NCI-H187 (cell line): ENCODE measurements at places on chromosomes 1 and 21.

DNA sequence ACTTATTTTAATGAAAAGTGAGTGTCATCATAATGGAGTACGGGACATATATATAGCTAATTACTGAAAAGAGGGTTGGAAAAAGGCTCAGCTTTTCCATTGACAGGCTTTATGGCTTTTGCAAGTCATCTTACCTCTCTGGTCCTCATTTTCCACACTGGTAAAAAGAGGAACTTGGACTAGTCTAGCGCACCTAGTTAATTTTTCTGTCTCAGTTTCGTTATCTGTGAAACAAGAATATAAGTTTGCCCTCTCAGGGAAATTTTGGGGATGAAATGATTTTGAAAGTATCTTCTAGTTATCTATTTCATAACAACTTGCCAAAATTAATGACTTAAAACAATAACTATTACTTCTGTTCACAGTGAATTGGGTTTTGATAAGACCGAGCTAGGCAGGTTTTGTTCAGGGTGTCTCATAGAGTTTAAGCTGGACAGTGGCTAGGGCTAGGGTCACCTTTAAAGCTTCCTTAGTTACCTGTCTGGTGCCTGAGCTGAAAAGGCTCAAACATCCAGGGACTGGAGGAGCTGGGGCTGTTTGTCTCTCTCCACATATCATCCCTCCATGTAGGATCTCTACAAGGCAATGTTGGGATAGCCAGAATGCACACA, 91.7 kb downstream of the TYW3 start:
- DNase-seq, result no peak

DNA sequence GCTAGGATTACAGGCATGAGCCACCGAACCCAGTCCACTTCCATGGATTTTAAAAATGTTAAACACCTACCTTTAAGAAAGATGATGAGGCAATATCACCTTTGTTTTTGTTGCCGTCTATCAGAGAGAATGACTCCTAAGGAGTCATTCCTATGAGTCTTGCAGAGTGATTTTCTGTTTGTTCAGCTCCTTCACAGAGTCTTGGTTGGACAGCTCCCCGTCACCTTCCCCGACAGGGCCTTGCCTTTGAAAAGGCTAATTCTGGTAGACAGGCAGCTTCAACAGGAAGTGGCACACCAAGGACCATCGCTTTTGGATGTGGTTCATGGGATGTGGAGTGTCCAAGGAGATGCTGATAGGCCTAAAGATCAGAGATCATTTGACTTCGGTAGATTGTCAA, 17.5 kb downstream of the ZBTB18 start:
- no peak for DNase-seq

DNA sequence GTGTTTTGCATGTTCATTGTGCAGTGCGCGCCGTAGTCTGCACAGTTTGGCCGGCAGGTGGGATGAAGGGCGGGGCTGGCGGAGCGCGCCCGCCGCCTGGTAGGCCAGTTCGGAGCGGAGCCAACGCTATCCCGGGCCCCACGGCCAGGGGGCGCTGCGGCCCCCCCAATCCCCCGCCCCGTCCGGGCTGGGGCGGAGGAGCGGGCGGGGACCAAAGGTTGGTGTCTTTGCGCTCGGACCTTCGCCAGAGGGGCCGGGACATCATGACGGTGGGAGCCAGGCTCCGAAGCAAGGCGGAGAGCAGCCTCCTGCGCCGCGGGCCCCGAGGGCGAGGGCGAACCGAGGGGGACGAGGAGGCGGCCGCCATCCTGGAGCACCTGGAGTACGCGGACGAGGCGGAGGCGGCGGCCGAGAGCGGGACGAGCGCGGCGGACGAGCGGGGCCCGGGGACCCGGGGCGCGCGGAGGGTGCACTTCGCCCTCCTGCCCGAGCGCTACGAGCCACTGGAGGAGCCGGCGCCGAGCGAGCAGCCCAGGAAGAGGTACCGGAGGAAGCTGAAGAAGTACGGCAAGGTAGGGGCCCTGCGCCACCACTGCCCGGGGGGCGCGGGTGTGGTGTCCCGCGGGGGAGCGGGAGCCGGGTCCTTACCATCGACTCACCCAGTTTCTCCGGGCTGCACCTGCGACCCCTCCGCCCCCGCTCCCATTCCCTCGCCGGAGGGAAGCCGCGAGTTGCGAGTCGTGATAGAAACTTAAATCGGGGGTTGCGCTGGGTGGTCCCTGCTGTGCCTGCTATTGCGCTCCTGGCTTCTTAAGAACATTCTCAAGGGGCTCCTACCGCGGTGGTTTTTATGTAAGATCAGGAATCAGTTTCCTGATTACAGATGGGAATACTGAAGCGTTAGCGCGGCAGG, at the start of gene C1orf115:
Gene C1orf115 (plus strand): TSS at position 224 of the 913 bp plus-strand sequence. CDS start 40 bp downstream, at position 264.
- DNase-seq, result peak; percentile 15

- no peak for DNase-seq
Measured at GRCh38 chr1:168991667-168992475, 114.6 kb upstream of the ATP1B1 start.

DNA sequence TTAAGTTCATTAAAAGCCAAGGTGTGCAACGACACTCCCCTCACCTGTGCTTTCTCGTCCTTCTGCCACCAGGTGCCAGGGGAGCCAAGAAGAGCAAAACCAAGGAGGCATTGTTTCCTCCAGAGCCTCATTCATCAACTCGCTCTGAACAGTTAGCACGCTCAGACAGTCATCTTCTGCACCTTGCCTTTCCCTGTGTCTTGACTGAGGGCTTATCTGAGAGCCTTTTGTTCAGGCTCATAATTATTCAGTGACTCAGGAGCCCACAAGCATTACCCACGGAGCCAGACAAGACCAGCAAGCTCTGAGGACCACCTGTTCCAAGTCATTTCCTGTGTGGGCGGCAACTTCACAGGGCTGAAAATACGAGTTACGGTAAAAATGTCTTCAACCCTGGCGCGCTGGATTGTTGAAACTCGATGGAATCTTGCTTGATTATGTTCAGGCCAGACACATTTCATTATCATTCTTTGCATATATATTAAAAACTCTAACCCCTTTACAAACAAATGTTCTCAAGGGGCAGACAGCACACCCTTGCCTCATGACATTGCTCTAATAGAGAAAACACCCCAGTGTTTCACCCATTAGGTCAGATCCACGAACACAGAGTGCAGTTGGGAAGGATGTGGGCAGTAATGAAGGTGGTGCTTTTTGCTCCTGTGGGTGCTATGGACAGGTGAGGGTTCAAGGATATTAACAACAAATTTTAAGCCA, 89.7 kb upstream of the RUNX1 start:
- no peak for DNase-seq

DNA sequence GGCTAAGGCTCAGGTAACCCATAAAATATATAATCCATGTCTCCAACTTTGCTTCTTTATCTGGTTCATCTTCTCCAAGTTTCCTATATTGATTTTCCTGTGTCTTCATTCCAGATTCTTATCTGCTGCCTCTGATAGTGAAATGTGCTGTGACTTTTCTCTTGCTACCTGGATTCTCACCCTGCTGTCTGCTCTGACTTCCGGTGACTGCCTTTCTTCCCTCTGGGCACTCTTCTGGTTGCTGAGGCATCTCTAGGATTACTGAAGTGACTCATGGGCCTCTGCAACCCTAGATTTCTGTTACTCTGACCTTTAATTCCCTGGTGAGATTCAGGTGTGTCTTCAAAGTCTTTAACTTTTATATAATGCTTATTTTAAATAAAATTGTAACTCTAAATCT, 46.9 kb downstream of the GIPC2 start:
- DNase-seq, result no peak

DNA sequence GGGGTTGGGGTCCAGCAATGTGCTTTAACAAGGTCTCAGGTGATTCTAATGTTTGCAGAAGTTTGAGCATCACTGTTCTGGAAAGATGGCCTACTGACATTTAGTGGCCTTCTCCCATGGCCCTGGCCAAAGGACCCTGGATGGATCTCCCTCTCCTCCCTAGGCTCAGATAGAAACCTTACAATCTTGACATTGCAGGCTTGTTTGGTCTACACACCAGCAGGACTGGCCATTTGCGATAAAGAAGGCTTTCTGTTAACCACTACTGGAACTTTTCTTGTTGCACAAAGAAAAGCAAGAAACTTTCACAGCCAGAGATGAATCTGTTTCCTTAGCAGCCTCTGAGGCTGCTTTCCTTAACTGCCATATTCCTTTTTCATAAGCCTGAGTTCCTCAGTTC, 6.2 kb downstream of the DNALI1 start:
- no peak for DNase-seq

- DNase-seq, result no peak
Measured at GRCh38 chr1:212692774-212693644, 6.6 kb downstream of the BATF3 start.

- DNase-seq, result no peak
Measured at GRCh38 chr1:53061123-53061858, 722 bp upstream of the PODN start.

DNA sequence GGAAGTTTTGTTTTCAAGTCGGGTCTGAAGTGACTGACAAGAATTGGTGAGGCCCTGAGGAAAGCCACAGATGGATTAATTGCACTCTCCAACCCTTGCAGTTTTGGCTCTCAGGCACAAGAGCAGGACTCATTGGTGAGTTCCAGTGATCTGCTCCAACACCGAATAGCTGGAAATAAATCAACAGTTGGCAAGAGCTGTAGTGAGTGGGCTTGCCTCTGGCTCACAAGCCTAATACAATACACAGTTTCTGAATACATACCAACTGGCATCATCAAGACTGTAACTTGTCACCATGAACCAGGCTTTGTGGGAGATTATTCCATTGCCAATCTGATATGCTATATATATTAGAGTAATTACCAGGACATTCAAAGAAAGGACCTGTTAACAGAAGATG, 131.6 kb downstream of the GRIK1 start:
- no peak for DNase-seq

DNA sequence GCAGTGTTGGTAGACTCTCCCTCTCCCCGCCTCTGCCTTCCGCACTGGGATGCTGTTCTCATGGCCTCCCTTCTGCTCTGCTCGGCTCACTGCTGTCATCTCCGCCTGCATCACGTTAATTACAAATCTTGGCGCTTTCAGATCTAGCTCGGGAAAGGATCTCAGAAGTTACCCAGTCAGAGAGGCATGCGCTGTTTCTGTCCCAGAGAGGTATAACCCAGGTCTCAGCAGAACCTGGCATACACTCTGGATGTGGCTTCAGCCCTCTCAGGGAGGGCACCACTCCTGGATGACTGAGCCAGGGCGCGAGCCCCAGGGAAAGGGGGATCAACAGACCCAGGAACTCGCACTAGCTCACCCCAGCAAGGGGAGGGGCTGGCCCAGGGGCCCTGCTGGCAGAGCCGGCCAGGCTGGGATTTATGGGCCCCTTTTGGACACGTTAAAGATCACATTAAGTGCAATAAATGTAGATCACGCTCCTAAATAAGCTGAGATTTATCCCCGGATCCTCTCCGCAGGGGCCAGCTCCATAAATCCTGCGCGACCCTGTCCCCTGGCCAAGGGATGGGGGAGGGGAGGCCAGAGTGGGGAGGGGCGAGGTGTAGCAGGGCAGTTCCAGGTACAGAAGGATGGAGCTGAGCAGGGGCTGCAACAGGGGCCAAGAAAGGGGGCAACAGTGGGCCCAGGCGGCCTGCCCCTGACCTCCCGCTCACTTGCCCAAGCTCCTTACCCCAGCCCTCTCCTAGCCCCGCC, 101.3 kb upstream of the ZBTB40 start:
- DNase-seq, result no peak

DNA sequence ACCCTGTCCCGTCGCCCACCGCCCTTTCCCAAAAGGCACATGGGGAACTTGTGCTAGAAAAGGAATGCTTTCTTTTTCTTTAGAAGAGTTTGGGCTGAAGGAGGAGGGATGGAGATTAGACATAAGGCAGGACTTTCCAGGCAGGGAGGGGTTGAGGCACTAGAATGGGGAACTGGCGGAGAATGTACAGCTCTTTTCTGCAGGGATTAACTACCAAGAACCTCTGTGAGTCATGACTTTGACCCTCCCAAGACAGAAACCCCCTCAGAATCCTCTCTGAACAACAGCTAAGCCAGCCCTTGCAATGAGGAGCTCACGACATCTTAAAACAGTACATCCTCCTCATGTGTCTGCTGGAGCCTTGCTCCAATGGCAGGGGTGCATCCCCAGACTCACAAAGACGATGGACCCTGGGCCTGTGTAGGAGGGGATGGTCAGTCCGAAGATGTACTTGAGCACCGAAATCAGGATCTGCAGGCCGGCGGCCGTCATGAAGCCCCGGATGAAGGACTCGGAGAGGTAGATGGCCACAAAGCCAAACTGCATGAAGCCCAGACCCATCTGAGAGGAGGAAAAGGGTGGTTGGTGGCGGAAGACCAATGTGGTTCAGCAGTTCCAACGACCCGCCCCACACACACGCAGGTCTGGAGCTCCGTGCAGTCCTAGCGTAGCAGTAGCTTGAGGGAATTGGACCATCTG, 13.6 kb downstream of the SLC26A9 start:
- no peak for DNase-seq

- DNase-seq, result no peak
Measured at GRCh38 chr1:113142791-113143190, 69.8 kb downstream of the LRIG2 start.

DNA sequence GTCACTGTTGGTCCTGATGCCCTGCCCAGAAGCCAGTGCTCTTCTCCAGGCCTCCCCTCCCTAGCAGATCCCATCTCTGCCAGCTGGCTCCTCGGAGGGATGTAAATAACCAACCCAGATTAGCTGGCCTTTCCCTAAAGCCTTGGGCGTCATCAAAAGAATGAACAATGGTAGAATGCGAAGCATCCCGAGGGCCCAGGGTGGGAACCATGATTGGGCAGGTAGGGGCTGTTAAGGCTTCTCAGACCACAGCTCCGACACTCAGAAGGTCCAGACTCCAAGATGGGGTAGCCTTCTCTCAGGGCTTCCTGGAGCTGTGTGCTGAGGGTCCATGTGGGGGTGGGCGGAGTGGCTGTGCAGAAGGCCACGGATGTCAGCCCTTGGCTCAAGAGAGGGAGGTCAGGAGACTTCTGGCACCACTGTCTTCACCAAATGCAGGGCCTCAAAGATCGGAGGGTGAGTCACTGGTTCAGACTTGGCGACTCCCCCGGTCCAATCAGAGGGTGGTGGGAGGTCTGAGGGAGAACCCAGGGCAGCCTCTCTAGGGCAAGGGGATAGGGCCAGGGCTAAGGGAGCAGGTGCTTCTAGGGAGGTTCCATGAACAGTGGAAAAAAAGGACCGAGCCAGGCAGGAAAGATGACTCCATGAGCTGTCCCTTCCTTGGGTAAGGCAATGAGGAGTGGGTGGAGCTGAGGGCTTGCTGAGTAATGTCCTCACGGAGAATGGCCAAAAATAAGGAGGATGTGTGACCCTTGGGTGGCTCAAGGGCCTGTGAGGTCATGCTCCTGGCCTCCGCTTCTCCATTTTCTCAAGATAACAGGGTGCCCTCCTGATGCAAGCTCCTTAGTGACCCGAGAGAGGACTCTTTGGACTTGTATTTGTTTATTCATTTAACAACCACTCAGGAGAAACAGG, 58.4 kb upstream of the EPS8L3 start:
- no peak for DNase-seq

DNA sequence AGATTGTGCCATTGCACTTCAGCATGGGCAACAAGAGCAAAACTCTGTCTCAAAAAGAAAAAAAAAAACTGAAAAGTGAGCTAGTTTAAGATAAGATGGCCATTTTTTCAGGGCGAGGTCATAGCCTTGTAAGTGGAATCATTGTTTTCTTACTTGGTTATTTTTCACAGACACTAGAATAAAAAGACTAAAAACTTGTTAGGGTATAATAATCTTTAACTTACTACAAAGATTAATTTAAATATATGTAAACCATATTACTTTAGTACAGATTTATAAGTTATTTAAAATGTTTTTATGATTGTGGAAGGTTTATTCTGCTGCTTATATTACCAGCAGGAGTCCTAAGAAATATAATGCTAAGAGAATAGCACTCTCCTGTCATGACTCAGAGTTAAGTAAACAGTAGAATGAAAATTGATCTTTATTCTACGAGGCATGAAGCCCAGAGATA, 23.5 kb downstream of the ANGPTL1 start:
- no peak for DNase-seq

GRCh38 chr1:8595941-8596340, 221.5 kb downstream of the RERE start:
- DNase-seq, result no peak
